ENCODE measurements at places on chromosomes 16 and 17.

GRCh38 chr16:57540387-57540786, 2.1 kb upstream of the ADGRG5 start:
- no peak for DNase-seq

GRCh38 chr17:17344507-17345293, 41.5 kb downstream of the NT5M start:
- DNase-seq = no peak

- DNase-seq = no peak
Observed at GRCh38 chr17:8397636-8398035, at the start of gene RNF222. Gene RNF222, minus strand, starts transcription at chr17:8397827. Its CDS starts 4,366 bp downstream, at chr17:8393461.

DNA sequence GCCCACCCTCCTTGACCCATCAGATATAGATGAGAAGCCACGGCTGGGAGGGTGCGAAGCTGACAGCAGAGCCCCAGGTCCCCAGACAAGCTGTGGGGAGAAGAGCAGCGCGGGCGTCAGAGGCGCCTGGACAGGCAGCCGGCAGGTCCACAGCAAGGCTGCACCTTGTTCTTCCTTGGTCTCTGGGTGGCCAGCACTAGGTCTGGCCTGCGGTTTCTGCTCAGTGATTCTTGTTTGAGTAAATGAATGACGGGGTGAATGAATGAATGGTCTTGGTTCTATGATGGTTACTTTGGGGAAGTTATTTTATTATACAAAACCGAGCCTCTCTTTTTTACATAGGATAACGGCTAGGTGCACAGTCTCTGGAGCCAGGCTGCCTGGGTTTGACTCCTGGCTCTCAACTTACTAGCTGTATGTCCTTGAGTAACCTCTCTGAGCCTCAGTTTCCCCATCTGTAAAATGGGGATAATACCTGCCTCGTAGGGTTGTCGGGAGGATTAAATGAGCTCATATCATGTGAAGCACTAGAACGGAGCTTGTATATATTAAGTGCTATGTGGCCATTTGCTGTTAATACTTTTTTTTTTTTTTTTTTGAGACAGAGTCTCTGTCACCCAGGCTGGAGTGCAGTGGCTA, 86.1 kb downstream of the RAB11FIP4 start:
- DNase-seq = no peak

GRCh38 chr16:51641191-51641765, 490.2 kb upstream of the SALL1 start:
- DNase-seq = no peak

DNA sequence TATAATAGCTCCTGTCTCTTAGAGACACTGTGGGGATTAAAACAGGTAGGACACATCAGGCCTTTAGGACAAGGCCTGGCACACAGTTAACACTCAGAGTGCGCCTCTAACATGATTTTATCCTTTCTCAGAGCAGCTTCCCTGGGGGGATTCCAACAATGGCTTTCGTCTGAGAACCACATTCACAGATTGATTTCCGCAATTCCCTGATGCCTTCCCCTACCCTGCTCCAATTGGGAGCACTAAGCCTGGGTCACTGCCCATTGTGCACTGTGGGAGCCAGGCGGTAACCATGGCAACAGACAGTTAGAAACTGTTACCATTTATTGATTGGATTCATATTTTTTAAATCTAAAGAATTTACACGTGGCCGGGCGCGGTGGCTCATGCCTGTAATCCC, 5.9 kb upstream of the ALKBH5 start:
- no peak for DNase-seq

- DNase-seq = no peak
Observed at GRCh38 chr16:23987443-23987842, 151.7 kb downstream of the PRKCB start.

- DNase-seq = peak; percentile 61
Observed at GRCh38 chr17:68771867-68772515, 170.8 kb upstream of the FAM20A start.

DNA sequence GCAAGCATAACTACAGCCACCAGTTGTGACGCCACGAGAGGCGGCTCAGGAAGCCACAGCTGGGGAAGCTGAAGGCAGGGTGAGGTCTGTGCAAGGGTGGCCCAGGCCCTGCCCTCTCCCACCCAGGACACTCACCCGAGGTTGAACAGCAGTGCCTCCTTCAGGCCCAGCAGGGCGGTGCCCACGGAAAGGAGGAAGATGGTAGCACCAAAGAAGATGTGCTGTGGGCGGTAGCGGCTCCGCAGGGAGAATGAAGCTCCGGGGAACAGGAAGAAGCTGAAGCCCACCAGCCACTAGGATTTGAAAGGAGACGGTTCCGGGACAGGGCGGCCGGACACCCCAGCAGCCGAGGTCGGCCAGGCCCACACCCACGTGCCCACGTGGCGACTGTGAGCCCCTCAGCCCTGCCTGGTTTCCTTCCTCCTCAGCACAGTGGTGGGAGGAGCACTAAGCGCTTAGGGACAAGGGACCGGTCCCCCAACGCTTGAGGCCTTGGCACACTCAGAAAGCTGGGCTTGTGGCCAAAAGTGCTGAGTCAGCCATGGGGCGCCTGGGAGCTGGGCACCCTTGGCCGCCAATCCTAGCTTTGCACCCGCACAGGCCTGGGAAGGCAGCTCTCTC, 11.0 kb downstream of the CYB561 start:
- DNase-seq = peak; percentile 65

DNA sequence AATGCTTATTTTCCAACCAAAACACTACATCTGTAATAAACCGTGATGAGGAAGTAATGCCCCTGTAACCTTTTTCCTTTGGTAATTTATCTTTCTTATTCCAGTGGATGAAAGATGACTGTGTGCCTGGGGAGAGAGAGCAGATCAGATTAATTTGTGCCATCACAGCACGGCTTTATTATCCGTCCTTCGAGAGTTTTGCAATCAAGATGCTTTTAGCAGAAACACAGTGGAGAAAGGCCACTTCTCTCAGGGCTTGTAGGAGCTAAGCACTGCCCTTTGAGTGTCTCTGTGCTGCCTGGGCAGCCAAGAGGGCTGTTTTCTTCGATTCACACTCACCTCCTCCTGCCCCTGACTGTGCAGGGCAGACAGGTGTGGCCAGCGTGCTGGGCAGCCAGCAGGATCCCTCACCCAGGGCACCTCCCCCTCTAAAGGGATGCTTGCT, 190.2 kb downstream of the PRKCA start:
- no peak for DNase-seq

- no peak for DNase-seq
Observed at GRCh38 chr17:80822700-80823410, 168.8 kb upstream of the CHMP6 start.

DNA sequence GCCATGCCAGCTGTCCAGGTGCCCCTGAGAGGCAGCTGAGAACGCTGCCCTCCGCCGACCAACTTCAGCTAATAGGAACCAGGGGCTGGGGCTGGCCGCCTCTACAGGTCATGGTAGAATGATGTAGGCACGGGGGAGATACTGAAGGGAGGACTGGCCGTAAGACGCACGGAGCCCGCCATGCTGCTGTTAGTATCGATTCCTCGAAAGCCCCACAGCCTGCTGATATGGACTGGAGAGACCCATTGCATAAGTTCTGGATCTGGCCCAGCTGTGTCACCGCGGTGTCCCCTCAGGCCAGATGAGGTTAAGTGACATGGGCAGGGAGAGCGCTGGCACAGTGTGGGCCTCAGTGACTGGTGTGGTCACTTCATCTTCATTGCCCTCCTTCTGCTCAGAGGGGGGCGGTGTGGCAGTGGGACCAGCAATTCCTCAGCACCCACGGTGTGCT, 75.6 kb downstream of the AMFR start:
- no peak for DNase-seq

DNA sequence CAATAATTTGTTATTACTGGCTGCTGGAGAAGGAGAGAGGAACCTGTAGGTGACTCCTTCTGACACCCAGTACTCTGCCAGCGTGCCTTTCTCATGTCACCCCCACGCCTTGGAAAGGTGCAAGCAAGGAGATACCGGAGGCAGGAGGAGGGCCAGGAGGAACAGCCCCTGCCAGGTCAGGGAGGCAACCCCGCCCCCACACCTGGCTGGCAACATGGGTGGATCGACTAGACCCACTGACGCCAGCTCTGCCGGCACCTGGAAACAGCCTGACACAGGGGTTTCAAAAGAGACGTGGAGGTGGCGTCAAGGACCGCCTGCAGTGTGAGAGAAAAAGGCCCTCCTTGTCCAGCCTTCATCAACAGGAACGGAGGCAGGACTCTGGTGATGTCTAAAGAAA, 62.3 kb downstream of the CYB5B start:
- no peak for DNase-seq

DNA sequence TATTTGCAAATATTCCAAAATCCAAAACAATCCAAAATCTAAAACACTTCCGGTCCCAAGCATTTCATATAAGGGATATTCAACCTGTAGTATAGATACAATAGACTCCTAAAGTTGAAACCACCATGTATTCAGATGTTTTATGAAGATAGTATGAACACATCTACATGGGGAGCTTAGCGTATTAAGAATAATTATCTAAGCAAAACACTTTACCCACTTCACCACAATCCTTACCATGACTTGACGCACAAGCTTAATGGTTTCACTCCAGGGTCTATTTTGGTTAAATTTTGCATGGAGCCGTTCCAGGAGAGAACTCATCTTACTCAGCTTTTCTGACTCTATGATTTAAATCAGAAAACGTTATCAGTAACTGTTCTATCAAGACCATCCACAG, 3.5 kb downstream of the MED1 start:
- no peak for DNase-seq

DNA sequence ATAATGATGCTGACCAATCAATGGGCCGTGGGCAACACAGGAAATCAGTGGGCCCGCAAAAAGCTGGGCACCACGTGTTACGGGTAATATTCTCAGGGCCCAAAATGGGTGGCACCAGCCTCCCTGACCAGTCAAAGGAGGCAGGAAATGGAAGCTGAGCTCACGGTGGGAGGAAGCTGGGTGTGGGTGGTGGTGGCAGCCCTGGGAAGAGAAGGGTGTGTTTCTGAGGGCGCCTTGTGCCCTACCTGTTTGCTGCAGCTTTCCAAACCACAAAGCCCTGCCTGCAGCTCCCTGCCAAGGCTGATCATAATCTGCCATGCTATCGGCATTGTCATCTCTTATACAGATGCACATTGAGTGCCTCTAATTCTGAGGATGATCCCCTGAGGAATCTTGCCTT, 457.9 kb downstream of the SLC39A11 start:
- no peak for DNase-seq

All from CD14-positive monocyte (primary cell).